ENCODE measurements at places on chromosomes 11 and 22. TPM values are rescaled to one million over a fixed set of nuclear protein-coding genes. Genes with fewer than 3 reads are reported as not detected.
A peak's percentile ranks its signal among the peaks of the same experiment; 100 is the strongest.

GRCh38 chr22:19065929-19066328 is 56.3 kb downstream of the DGCR2 start:
- DNase-seq: peak; percentile 33

DNA sequence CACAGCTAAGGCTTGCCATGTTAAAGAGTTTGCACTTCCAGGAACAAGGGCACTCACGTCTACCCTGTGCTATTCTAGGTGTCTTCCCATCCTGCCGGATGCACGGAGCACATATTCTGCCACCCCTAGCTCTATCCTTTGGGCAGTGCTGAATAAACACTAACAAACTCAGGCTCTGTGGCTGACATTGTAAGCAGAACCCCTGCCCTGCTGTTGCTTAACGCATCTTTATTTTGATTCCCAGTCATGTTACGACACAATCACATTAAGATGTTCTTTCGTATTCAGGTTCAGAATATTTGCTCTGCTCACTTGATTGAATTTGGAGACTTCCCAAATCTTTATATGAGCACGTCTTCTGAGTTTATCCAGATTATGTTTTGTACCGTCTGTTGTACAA is 3.7 kb upstream of the HDHD5 start:
- no peak for DNase-seq

DNA sequence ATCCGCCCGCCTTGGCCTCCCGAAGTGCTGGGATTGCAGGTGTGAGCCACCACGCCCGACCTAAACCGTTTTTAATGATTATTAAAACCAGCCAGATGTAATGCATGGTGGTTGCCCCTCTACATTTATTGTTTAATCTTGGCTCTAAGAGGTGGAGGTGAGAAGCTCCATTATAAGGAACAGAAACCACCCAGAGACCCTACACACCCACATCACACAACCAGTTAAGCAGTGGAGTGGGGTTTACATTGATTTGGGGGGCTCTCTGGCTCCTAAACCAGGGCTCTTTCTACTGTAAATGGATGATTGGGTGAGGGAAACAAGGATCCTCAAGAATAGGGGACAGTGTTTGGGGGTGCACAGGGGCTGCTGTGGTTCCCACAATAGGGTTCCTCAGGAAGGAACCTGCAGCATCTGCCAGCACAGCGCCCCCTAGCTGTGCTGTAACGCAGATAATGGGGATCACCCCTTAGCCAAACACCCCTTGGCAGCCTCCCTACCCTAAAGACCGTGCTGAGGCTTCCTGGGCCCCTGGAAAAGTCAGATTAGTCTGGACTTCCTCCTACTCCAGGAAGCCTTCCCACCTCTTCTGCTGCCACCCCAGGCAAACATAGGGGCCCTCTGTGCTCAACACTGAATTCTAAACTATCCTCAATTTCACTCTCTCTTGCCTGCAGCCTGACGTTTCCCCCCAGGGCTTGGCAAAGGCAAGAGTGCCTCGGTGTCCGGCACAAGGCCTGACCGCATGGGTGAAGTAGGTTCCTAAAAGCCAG is 2.4 kb downstream of the MPST start:
- no peak for DNase-seq

DNA sequence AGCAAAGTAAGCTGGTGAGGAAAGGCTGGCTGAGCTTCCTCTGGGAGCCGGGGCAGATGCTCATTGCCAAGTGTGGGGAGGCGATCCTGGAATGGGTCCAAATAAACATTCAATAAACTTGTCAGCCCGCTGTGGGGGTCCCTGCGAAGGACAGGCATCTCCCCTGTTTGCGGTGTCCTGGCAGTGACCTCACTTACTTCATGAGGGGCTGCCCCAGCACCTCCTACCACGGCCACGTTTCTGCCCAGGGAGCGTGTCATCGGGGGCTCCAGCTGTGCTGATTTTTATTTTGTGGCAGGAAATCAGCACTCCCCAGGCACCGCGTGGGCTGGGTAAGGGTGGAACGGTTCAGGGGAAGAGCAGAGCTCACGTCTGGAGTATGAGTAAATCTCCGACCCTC is 493.9 kb upstream of the B3GAT1 start:
- no peak for DNase-seq

GRCh38 chr11:129224538-129224937 is 32.4 kb upstream of the ARHGAP32 start:
- no peak for DNase-seq

- no peak for DNase-seq
Measured at GRCh38 chr22:31681349-31682345, 19.6 kb upstream of the PISD start.

DNA sequence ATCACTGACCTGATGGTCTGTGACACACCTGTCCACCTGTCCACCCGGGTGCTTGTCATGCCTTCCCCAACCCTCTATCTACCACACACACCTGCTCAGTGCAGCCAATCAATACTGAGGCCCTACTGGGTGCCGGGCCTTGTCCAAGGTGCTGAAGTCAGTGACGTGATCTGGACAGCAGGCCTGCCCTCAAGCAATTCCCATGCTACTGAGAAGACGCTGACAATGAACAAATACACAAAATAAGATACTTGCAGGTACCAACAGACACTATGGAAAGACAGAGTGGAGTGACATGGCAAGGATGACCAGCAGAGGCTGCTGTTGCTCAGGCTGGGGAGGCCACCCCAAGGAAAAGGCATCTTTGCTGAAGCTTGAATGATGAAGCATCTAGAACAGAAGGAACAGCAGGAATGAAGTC is 21.2 kb downstream of the PLAAT3 start:
- no peak for DNase-seq

DNA sequence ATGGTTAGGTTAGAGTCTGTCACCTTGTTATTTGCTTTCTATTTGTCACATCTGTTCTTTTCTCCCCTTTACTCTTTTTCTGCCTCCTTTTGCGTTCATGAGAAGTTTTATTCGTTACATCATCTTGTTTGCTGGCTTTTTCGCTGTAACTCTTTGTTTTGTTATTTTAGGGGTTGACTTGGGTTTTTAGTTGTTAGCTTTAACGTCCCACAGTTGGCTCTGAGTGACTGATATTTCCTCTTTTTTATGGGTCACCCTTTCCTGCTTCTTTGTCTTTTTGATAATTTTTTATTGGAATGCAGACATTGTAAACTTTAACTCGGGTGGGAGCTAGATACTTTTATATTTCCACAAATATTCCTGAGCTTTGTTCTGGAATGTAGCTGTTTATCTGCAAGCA is 13.3 kb upstream of the TNNT3 start:
- DNase-seq: no peak

DNA sequence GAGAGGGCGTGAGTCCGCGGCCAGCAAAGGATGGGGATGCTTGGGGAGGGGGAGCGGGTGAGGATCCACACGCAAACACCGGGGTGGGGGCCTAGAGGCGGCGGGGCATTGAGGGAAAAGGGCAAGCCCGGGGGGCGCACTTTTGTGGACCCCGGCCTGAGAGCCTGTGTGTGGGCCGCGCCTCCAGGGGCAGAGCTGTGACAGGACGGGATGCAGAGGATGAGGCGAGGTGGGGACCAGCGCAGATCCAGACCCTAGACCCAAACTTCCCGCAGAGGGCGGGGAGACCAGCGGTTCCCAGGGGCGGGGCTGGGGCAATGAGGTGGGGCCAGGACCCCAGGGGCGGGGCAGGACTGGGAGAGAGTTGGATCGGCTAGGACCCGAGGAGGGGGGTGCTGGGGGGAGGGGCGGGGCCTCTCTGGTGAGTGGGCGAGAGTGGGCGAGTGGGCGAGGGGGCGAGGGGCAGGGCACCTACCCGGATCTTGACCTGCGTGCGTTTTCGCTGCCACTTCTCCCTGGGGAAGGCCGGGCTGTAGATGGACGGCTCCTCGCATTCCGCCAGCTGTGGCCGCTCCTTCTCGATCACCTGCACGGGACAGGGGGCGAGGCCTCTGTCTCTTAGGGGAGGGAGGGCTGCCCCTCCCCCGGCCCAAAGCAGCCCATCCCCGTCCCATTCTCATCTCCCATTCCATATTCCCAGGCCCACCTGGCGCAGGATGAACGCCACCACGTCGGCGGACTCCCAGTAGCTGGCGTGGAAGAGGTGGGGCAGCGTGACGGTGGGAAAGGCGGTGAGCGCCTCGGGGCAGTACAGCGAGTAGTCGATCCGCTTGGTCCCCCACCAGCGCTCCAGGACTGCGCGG is 10.6 kb downstream of the PITPNM1 start:
- DNase-seq: no peak

Gene PLCB3
- 9.6 TPM for total RNA-seq

Gene KCNJ5
- total RNA-seq: 12.1 TPM

Gene PRG3
- total RNA-seq: not detected

Gene PKNOX2
- total RNA-seq: 7.1 TPM

Gene MIAT
- 1.3 TPM for total RNA-seq

Gene ANO5
- total RNA-seq: 58.4 TPM

Gene RPUSD4
- 32.2 TPM for total RNA-seq

Data from cardiac septum (tissue), 1 donor.